MCF 10A (cell line): ENCODE measurements at places on chromosomes 11 and 22.

DNA sequence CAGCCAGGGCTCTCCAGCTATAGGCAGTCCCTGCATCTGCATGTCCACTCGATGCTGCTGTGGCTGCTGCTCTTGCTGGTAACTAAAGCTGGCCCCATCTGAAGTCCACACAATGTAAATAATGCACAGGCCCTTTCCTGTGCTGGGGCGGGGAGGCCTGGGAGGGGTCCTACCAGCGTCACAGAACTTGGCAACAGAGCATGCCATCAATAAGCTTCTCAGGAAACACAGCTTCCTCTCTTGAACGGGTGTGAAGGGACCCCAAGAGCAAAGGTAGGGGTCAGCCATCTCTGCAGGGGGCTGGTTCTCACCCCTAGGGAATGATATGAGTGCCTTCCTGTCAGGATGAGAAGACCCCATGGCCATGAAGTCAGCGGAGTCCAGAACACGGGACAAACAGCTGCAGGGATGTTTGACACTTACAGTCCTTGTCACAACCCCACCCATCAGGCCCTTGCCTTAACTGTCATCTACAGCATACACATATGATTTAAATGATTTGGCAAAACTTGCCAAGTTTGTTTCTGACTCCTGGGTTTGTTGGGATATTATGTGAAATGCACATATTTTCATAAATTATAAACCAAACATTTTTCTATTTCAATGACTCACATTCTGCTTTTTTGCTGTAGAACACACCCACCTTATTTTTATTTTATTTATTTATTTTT is 39.1 kb upstream of the LYVE1 start:
- DNase-seq = no peak

GRCh38 chr11:19953336-19953735 is 206.9 kb downstream of the DBX1 start:
- peak; percentile 40 for DNase-seq

DNA sequence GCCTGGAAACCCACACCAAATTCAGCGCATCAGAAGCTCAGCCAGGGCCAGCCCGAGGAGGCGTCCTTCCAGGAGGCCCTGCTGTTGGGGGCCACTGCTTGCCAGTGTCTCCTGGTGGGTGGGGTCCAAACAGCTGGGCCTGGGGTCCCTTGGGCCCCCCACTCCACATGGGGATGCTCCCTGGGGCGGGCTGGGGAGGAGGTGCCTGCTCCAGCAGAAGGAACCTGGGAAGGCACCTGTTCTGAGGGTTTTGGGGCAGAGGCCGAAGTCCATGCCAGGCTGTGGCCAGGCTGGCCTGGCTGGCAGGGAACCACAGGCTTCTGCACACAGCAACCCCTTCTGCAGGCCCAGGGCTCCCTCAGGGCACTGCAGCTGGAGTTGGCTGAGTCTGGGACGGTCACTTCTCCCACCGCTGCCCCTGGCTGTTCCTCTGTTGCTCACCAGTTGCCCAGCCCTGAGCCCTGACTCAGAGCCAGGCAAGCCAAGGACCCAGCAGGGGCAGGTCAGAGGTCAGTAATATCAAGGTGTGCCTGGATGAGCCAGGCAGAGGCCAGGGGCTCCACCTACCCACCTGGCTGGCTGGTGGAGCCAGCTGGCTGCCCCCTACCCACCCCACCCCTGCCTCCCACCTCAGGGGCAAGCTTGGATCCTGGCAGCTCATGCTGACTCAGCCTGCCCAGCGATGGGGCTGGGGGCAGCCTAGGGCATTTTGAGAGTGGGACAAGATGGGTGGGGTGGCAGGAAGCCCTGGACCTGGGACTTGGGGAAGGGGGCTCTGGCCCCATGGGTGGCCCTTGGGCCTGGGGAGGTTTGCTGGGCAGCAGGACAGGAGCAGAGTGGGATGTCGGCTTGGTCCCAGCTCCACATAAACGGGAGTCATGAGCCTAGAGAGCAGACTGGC is 12.0 kb upstream of the PHLDA2 start:
- DNase-seq = peak; percentile 66

GRCh38 chr11:44927174-44927661 is 23.5 kb downstream of the TP53I11 start:
- peak; percentile 79 for DNase-seq

DNA sequence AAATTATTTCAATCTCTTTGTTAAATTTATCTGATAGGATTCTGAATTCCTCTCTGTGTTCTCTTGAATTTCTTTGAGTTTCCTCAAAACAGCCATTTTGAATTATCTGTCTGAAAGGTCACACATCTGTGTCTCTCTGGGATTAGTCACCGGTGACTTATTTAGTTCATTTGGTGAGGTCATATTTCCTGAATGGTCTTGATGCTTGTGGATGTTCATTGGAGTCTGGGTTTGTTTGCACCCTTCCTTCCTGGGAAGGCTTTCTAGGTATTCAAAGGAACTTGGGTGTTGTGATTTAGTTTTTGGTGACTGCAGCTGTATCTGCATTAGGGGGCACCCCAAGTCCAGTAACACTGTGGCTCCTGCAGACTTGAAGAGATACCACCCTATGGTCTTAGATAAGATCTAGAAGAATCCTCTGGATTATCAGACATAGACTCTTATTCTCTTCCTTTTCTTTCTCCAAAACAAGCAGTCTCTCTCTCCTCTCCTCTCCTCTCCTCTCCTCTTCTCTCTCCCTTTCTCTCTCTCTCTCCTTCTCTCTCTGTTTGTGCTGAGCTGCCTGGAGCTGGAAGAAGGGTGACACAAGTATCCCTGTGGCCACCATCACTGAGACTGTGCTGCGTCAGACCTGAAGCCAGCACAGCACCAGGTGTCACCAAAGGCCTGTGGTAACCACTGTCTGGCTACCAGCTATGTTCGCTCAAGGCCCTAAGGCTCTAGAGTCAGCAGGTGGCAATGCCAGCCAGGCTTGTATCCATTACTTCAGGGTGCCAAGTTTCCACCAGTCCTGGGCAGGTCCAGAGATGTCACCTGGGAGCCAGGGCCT is 3.3 kb upstream of the HEPN1 start:
- no peak for DNase-seq

DNA sequence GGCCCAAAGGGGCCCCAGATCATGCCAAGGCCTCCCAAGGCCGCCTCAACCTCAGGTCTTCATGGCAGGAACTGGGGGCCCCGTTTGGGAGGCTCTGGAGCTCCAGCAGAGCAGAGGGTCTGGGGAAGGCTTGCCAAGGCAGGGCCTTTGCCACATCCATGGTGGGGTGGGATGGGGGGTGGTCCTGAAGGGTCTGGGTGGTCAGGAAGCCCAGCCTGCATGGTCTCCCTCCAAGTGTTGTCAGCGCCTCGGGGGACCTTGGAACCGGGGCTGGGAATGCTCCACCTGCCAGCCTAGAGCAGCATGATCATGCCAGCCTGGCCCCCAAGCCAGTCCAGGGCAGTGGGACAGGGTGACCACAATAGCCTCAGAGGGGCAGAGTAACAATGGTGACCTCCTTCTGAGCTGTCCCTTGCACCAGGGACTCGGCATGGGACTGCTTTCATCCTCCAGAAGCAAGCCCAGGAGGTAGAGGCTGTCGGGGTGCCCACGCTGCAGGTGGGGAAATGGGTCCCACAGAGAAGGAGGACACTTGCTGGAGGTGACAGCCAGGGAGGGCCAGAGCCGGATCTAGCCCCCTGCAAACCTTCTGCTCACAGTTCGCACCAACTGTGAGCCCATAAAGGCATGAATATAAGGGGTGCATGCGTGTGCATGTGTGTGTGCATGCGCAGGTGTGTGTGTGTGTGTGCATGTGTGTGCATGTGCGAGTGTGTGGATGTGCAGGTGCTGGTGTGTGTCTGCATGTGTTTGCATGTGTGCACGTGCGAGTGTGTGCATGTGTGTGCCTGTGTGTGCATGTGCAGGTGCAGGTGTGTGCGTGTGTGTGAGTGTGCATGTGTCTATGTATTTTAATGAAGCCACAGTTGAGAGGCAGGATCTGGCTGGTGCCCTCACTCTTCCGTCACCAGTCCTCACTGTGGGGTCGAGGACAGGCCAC is 63.8 kb downstream of the MYEOV start:
- no peak for DNase-seq

DNA sequence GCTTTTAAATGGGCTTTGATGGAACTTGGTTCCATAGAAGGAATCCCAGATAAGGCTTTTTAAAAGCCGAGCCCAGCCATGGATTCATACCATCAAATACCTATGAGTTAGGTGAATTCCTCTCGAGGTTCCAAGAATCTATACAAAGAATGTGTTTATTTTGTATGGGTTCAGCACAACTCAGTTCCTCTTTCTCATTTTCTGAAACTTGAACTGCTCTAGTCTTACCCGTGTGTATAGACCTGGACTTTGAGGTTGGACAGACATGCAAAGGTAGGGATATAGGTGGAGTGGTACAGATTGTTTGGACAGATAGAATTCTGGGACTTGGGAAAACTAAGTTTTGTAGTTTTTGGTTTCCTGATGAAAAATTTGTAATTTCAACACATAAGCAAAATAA is 97.9 kb downstream of the PGR start:
- no peak for DNase-seq

DNA sequence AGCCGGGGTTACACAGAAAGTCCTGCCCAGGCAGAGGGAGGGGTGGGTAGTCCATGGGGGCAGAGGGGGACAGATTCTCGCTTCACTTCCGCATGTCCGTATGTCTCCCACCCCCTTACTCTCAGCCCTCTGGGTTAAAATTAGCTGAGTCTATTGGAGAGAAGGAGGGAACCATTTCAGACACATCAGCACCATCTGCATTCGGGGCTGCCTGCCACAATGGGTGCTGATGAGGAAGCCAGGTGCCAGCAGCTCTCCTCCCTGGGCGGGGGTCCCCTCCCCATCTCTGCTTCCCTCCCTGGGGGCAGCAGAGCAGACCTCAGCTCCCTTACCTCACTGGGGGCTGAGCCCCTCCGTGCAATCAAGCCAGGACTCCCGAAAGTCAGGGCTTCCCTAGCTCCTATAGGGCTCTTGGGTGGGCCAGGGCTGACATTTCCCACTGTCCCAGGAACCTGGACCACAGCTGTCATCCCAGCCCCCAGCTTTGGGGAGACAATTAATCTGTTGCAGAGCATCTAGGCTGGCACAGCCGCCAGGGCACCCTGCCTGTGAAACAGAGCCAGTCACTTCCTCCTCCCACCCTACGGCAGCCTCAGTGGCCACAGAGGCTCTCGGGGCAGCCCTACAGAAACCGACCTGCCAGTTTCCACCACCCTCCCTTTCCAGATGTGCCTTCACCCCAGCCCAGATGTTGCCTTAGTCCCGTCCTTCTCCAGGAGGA is 67.3 kb downstream of the PDE2A start:
- DNase-seq = no peak

- DNase-seq = no peak
Measured at GRCh38 chr11:76391021-76391420, 9.9 kb downstream of the GVQW3 start.

- DNase-seq = no peak
Measured at GRCh38 chr22:19769393-19769715, 8.8 kb downstream of the TBX1 start.

GRCh38 chr22:19793161-19793560 is 32.6 kb downstream of the TBX1 start:
- no peak for DNase-seq

- no peak for DNase-seq
Measured at GRCh38 chr11:119077839-119078238, 6.8 kb upstream of the HMBS start.

DNA sequence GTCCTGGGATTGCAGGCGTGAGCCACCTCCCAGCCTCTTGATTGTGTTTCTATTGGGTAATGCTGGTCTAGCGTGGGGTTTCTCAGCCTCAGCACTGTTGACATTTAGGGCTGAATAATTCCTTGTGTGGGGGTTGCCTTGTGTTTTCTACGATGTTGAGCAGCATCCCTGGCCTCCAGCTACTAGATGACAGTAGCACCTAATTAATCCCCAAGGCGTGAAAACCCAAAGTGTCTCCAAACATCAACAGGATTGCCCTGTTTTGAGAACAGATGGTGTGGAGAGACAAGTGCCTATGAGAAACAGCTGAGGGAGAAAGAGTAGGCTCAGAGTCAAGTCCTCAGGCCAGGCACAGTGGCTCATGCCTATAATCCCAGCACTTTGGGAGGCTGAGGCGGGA is 67.2 kb downstream of the SGSM1 start:
- no peak for DNase-seq

DNA sequence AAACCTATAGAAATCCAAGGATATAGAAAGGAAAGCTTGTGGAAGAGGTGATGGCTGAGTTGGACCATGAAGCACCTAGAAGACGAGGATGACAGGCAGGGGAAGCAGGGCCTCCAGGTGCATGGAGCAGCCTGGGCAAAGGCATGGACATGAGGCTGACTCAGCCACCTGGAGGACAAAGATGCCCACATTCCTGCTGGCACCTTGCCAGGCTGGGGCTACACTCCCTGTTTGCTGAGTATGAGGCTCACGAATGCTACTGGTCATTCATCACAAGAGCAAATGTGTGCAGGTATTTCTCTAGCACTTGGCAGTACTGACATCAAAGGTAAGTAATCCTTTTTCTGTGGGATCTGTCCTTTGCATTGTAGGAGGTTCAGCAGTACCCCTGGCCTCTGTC is 7.1 kb upstream of the SCGB2A1 start:
- DNase-seq = peak; percentile 56
